DMS79 treated with DMSO at 0.1 percent for 48 hours (cell line): ENCODE measurements at places on chromosomes 3 and 15.

GRCh38 chr15:65762914-65763787, 28.9 kb downstream of the DENND4A start:
- no peak for DNase-seq

- DNase-seq: no peak
Observed at GRCh38 chr3:127180859-127181258, 12.1 kb upstream of the PRR23E start.

- no peak for DNase-seq
Observed at GRCh38 chr3:13811614-13812013, 68.3 kb downstream of the WNT7A start.

- DNase-seq: no peak
Observed at GRCh38 chr3:123412076-123412475, 36.8 kb downstream of the ADCY5 start.

- DNase-seq: no peak
Observed at GRCh38 chr3:5011555-5012256, 32.5 kb downstream of the BHLHE40 start.

DNA sequence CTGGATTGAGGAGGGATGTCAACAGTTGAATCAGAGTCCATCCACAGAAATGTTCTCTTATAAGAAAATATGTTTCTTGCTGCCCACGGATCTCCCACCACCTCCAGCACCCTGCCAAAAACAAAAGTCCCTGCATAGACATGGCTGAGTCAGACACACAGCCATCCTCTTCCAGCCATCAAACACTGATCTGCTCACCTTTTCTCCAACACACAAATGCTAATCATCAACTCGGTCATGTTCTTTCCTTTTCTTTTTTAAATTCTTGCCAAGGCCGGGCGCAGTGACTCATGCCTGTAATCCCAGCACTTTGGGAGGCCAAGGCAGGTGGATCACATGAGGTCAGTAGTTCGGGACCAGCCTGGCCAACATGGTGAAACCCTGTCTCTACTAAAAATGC, 110.7 kb upstream of the IL12A start:
- no peak for DNase-seq

DNA sequence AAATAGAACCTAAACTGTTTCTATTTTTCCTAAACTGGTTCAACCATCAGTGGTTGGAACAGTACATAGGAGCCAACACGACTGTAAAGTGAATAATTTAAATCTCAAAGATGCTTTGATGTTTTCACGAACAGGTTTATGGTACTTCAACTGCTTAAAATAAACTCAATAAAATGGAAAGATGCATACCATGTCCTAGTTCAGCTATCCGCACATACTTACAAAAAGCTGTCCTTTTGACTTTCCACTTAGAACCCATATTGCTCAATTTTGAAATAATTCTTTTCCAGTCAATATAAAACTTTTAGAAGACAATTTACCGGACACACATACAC, 902 bp downstream of the CMTM6 start:
- no peak for DNase-seq

DNA sequence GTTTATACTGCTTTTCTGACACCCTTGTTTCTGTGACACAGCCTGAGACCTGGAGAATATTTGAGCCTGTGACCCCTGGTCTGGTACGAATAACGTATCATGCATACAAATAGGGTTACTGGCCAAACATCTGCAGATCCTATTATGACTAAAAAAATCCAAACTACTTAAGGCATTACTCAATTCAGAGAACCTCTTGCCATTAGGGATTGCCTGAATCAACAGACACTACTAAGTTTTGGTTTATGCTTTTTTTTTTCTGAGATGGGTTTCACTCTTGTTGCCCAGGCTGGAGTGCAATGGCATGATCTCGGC, 35.4 kb downstream of the OSBPL10 start:
- DNase-seq: no peak

DNA sequence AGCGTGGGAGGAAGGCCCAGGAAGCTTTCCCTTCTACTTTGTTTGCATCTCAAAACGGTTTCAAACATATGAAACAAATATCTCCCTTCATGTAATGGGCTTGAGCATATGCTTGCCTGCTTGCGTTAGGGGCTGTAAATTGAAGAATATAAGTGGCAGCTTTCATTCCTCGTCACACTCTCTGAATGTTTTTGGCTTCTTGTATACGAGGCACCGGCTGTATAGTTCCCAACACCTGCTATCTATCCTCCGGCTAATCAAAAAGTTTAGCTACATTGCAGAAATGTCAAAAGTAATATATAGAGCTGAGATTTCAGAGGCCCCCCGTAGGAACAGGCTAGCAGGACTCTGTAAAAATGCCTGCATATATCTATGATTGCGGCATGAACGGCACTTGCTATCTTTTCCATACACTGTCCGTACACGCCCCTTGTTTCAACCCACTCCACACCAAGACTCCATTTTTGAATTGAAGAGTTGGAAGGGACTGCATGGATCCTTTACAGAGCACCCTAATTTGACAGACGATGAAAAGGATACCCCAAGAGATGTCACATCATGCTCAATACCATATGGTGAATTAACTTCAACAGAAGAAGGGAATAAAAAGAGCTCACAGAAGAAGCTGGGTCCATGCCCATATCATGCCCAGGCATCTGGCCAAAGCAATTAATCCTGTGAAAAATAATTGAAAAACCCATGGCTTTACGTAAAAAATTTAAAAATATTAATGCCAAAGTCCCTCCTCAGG, 2.5 kb downstream of the MASP1 start:
- no peak for DNase-seq

DNA sequence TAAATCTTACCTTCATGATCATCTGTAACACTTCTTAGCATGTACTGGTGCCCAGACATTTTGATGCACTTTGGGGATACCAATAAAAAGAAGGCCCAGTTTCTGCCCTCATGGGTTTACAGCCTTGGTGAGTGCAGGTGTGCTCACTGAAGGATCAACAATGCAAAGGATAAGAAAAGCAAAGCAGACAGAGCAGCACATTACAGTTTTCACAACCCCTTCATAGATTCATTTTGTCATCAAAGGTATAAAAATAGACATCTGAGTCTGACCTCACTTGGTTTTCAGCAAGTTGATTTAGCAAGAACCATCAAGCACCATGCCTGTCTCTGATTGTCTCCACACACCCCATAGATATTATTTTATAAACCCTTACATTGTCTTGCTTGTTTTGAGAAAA, 77.6 kb downstream of the BFSP2 start:
- DNase-seq: no peak

- DNase-seq: no peak
Observed at GRCh38 chr3:38274864-38275649, 7.0 kb upstream of the SLC22A14 start.

- no peak for DNase-seq
Observed at GRCh38 chr3:39136533-39137434, 16.6 kb downstream of the CSRNP1 start.

- DNase-seq: no peak
Observed at GRCh38 chr3:30201715-30202114, 404.7 kb upstream of the TGFBR2 start.

DNA sequence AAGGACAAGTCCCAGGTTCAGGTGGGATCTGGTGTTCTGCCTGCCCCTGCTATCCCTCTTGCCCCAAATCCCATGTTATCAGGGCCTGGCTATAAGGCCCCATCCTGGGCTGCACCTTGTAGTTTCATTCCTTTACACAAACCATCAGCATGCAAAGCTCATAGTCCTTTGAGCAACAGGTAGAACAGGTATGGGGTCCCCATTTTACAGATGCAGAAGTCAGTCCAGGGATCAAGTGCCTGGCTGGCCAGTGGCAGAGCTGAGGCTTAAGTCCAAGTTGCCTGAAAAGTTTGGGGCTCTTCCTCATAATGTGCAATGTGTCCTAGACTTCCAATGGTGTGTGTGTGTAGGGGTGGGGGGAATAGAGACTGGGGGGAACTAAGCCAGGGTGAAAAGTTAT, 11.9 kb downstream of the RBPMS2 start:
- no peak for DNase-seq

DNA sequence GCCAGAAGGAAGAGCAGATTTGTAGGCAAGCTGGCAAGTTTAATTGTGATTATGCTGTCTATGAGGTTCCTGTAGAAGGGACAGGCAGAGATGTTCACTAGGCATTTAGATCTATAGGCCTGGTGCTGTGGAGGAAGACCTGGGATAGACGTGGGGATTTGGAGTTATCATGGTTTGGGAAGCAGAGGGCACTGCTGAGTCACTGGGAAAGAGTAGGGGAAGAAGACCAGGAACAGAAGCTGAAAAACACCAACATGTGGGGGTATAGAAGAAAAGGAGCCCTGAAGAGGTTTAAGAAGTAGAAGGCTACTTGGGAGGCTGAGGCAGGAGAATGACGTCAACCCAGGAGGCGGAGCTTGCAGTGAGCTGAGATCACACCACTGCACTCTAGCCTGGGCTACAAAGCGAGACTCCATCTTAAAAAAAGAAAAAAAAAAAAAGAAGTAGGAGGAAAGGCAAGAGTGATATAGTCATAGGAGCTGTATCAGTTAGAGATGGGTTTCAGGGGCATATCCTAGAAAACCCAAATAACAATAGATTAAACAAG, 19.3 kb downstream of the GRK7 start:
- DNase-seq: no peak

DNA sequence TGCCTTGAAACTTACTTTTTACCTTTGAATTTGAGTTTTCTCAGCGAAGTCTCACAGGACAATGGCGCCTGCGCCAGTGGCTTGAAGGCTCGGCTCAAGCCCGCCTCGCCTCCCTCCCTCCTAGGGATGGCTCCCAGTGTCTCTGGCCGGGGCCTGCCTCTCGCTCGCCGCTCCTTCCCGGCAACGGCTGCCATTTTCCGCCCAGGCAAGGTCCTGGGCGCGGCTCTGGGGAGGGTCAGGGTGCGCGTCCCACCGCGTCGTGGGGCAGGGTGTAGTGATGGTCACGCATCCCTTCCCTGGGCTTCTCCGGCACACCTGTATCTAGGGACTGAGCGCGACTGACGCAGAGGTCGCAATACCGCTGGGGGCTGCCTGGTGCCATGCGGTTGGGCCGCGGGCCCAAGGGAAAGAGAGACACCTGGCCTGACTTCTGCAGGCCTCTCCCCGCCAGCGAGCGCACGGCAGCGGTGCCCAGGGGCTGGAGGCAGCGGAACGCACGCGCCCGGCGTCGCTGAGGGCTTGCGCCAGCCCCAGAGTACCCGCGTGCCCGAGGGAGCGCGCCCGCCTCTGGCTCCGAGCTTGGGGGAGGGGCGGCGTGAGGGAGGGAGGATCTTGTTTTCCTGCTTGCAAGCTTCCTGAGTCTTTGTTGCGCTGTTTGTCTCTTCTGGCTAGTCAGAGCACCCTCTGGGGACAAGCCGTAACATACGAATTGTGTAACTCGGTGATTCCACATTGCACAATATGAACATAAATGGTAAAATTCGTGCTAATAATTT, 20.7 kb upstream of the FEM1B start:
- peak; percentile 44 for DNase-seq

DNA sequence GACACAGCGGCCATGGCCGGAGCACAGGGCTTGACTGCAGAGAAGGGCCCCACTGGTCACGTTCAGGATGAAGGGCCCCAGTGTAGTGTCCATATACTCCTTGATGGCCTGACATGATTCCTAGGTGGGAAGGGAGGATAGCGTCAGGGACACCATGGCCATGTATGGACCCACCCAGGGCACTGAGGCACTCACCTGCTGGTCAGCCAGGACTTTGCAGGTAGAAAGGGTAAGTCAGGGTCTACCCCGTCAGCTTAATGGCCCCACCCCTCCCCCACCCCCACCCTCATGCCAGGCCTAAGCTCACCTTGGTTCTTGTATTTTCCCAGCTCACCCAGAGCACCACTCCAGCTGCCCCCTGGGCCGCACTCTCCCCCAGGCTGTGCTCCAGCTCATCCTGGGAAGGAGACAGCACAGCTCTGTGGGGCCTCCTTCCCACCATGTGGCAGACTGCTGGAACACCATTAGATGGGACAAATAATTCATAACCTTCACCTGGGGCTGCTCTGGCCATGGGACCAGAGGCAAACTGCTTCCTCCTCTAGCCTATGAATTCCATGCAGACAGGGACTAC, 1.6 kb upstream of the HYAL3 start:
- no peak for DNase-seq

DNA sequence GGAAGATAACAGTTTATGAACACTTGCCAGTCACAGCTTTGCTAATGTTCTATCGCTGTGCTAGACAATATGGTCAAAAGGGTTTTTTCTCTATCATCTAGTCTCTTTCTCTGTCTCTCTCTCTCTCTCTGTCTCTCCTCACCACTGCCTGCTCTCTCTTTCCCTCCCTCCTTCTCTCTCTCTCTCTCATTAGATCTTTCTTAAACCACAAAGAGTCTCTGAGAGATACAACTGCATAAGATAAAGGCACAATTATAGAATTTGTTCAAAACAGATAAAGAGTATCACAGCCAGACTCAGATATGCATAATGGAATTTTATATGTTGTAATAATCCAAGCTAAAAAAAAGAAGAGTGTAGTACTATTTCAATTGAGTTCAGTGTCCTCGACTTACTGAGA, 258.4 kb downstream of the MECOM start:
- no peak for DNase-seq

DNA sequence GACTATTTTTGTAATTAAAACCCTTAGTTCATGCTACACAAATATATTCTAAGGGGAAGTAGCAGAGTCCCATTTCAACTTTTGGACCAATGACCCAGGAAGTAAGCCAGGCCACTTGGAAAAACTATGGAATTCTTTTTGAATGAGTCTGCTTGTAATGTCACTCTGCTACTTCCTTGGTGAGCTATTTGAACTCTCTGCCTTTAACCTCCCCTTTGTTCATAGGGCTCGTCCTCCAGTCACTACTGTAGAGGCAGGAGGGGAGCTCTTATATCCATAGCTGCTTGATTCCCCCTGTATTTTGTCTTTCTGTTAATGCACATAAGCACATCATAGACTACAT, 119.6 kb downstream of the UACA start:
- no peak for DNase-seq

GRCh38 chr15:64544450-64544849, 84.1 kb downstream of the ZNF609 start:
- no peak for DNase-seq

- no peak for DNase-seq
Observed at GRCh38 chr15:62972814-62973213, 69.7 kb upstream of the TPM1 start.

GRCh38 chr3:156317462-156318074, 197.2 kb downstream of the KCNAB1 start:
- DNase-seq: no peak

- DNase-seq: no peak
Observed at GRCh38 chr3:66675366-66675765, 174.5 kb upstream of the LRIG1 start.

DNA sequence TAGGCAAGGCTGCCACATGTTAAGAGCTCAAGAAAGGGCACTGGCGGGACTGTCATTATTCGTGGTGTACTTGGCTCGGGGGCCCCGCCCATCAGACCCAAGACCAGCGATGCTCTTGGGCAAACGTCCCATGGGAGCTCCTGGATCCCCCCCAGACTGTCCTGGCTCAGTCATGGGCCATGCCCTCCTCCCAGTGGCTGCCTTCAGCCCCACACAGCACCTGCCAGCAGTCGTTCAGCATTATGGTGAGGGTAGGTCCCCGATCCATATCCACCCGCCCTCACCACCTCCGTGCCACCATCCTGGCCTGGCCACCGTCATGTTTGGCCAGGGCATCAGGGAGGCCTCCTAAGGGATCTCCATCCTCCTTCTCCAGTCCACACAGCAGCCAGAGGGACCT, 51.4 kb upstream of the IQSEC1 start:
- DNase-seq: no peak

- peak; percentile 17 for DNase-seq
Observed at GRCh38 chr3:187101184-187102072, 37.9 kb downstream of the RPL39L start.
